ENCODE measurements at places on chromosomes 1 and 21. TPM values are rescaled to one million over a fixed set of nuclear protein-coding genes. Genes with fewer than 3 reads are reported as not detected.

- no peak overlapping the region for H3K4me3 ChIP-seq
- no peaks in the 10 kb centered on the region for H3K36me3 ChIP-seq
- no peaks in the 10 kb centered on the region for H3K27me3 ChIP-seq
- H3K27ac ChIP-seq = no peak overlapping the region
Observed at GRCh38 chr1:29640428-29640785, 404.1 kb downstream of the PTPRU start.

DNA sequence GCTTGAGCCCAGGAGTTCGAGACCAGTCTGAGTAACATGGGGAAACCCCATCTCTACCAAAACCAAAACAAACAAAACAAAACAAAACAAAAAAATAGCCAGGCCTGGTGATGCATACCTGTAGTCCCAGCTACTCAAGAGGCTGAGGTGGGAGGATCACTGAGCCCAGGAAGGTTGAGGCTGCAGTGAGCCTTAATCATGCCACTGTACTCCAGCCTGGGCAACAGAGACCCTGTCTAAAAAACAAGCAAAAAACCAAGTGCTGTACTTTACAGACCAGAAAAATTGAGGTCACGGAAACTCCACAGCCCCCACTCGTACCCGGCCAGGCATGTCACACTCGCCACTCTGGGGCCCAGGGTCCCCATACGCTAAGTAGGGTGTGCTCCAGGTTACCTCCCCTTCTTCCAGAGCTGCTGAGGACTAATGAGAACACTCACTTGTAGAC lies 22.9 kb downstream of the ATP2B4 start:
- H3K27ac ChIP-seq = peak overlapping the region; percentile 11
- H3K4me3 ChIP-seq = no peak overlapping the region
- H3K4me1 ChIP-seq = peaks cover 49% of the 10 kb centered on the region

NR5A2 gene
- total RNA-seq = 8.1 TPM

DNA sequence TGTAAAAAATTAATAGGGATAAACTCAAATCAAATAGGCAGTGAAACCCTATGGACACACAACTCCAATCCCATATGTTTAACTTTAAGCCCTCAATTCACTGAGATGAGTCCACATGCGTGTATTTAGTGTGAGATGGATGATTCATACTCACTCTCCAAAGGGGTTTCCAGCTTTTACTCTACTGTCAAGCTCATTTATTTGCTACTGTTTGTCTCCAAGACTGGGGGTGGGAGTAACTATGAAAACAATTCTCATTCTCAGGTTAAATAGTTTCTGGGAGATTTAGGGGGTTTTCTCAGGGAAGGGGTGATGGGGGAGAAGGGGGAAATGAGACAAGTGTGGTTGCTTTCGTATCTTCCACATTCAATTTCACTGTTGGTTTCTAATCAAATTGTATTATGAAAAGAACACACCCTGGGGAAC lies 2.7 kb downstream of the RAB29 start:
- H3K36me3 ChIP-seq = no peaks in the 10 kb centered on the region
- H3K27me3 ChIP-seq = no peaks in the 10 kb centered on the region
- no peak overlapping the region for H3K27ac ChIP-seq
- H3K4me1 ChIP-seq = peaks cover 10% of the 10 kb centered on the region
- H3K4me3 ChIP-seq = no peak overlapping the region
- no peak for DNase-seq

DENND2C gene
- total RNA-seq = 2.3 TPM

DNA sequence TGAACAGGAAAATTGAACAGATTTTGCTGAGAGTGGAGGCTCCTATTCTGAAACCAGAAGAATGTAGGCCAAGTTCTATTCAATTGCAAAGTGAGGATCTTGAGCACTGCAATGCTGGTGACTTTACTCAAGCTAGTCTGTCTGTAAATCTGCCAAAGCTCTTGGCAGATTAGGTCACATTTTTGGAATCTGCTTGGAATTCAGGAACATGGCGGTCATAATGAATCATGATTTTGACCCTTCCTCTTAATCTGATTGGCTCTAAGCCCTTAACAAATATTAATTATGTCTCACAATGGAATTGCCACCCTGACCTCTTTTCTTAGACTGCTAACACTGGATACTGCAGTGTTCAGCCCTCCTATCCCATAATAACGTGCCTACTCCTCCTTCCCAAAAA lies 7.2 kb upstream of the GNG12 start:
- no peak overlapping the region for H3K27ac ChIP-seq
- H3K36me3 ChIP-seq = no peaks in the 10 kb centered on the region
- DNase-seq = no peak
- H3K27me3 ChIP-seq = no peaks in the 10 kb centered on the region

DNA sequence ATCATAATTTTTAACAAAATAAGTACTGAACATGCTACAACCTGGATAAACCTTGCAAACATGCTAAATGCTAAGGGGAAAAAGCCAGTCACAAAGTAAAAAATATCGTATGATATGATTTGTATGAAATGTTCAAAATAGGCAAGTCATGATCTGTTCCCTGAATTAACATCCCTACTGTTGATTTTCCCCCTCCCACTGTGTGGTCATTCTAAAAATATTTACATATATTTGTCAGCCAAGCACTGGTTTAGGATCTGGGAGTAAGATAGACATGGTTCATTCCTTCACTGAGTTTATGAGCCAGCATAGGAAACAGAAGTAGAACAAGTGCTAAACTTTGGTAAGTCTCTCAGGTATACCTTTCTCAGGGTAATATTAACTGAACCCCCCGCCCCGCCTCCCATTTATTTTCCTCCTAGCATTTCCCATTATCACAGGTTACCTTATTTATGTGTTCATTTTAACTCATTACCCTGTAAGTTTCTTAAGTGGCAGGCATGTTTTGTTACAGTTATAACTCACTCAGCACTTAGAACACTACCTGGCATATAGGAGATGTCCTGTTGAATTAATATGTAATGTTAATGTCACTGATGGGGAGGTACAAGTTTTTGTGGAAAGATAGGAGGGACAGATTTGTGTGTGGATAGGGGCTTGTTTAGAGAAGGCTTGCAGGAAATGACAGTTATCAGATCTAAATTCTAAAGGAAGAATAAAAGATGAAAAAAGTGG lies 12.3 kb downstream of the UQCRH start:
- H3K27ac ChIP-seq = no peak overlapping the region
- no peak overlapping the region for H3K4me3 ChIP-seq
- no peaks in the 10 kb centered on the region for H3K27me3 ChIP-seq
- H3K4me1 ChIP-seq = no peaks in the 10 kb centered on the region
- H3K36me3 ChIP-seq = peaks cover 68% of the 10 kb centered on the region
- DNase-seq = no peak

DNA sequence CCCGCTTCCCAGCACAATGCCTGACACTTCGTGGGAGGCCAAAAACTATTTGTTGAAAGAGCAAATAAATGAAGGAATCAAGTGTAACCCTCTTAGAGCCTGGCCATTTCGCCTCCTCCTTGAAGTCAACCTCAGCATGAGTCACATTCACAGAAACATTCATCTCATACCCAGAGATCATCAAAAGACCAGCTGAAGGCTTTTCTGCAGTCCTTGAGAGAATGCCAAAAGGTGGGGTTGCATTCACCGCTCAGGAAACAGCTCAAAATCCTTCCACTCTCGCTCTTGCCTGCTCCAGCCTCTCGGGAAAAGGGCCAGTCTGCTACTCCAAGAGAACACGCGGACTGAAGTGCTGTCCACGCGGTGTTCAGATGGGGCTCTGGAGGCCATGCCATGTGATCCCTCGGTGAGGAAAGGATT lies 90.0 kb downstream of the VWA5B1 start:
- H3K27me3 ChIP-seq = peaks cover 12% of the 10 kb centered on the region
- H3K27ac ChIP-seq = no peak overlapping the region
- H3K4me1 ChIP-seq = no peaks in the 10 kb centered on the region
- DNase-seq = no peak

KLHDC8A gene
- total RNA-seq = 0.78 TPM

- no peaks in the 10 kb centered on the region for H3K4me1 ChIP-seq
- no peak overlapping the region for H3K4me3 ChIP-seq
- no peaks in the 10 kb centered on the region for H3K36me3 ChIP-seq
Observed at GRCh38 chr1:115251340-115251748, 86.7 kb downstream of the NGF start.

IFNLR1 gene
- 11.1 TPM for total RNA-seq

ARHGEF16 gene
- total RNA-seq = 12.2 TPM

C1QB gene
- 707 TPM for total RNA-seq

- H3K27ac ChIP-seq = no peak overlapping the region
- H3K4me3 ChIP-seq = no peak overlapping the region
- no peaks in the 10 kb centered on the region for H3K4me1 ChIP-seq
Observed at GRCh38 chr1:185721553-185721952, 12.6 kb upstream of the HMCN1 start.

GRCh38 chr1:236907205-236907604 lies 97.0 kb downstream of the MT1HL1 start:
- no peak overlapping the region for H3K4me3 ChIP-seq
- H3K27ac ChIP-seq = no peak overlapping the region
- no peaks in the 10 kb centered on the region for H3K27me3 ChIP-seq
- no peaks in the 10 kb centered on the region for H3K36me3 ChIP-seq

OPRD1 gene
- total RNA-seq = not detected

SORT1 gene
- 183 TPM for total RNA-seq

ZRANB2 gene
- 85.0 TPM for total RNA-seq
